ENCODE measurements at places on chromosomes 13 and 19.

GRCh38 chr13:94234738-94235137 is 244.7 kb downstream of the DCT start:
- no peak for DNase-seq

DNA sequence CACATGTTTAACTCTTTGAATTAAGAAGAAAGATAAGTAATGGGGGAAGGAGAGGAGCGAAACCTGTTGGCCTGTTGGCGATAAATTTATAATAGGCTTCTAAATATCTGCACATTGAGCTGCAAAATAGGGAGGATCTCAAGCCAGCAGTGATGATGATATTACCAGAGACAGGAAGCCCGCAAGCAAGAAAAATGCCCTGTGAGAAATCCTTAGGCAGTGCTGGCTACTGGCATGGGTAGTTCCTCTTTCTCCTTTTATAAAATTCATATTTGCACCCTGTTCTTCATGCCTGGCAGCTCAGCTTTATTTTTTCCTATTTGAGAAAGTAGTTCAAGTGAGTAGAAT is 858 bp upstream of the USP12 start:
- DNase-seq = no peak

GRCh38 chr19:52566121-52566520 is 4.0 kb upstream of the ZNF701 start:
- no peak for DNase-seq

GRCh38 chr13:33799950-33800592 is 17.9 kb upstream of the RFC3 start:
- peak; percentile 44 for DNase-seq

DNA sequence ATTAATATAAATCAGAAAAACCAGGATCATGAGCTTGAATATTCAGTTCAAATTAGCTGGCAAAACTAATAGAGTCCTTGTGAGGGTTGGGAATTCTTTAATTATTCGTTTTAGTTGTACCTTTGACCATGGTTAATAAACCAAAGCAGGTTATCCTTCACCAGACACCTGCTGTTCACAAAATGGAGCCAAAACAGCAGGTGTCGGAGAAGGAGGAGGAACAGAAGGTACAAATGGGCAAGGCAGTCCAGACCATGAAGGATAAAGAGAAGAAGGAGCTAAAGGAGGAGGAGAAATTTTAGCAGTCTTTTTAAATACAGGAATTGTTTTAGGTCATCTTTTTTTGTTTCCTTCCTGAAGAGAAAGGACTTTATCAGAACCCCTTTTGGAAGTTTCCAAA is 106.1 kb downstream of the NHLRC3 start:
- DNase-seq = no peak

DNA sequence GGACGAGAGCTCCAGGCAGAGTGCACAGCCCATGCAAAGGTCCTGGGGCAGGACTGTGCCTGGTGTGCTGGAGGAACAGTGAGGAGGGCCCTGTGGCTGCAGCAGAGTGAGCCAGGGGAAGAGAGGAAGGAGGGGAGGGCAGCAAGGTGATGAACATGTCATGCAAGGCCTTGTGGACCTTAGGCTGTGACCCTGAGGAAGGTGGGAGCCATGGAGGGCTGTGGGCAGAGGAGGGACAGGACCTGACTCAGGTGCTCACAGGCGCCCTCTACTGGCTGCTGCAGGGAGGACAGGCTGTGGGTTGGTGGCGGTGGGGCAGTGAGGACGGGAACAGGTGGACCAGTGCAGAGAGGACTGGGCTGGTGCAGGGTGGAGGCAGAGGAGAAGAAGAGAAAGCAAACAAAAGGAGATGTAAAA is 170.3 kb downstream of the PTPRS start:
- no peak for DNase-seq

GRCh38 chr13:110245416-110245899 is 61.5 kb downstream of the COL4A1 start:
- DNase-seq = no peak

GRCh38 chr13:102799426-102800144 is 666 bp downstream of the BIVM start:
- DNase-seq = peak; percentile 20

DNA sequence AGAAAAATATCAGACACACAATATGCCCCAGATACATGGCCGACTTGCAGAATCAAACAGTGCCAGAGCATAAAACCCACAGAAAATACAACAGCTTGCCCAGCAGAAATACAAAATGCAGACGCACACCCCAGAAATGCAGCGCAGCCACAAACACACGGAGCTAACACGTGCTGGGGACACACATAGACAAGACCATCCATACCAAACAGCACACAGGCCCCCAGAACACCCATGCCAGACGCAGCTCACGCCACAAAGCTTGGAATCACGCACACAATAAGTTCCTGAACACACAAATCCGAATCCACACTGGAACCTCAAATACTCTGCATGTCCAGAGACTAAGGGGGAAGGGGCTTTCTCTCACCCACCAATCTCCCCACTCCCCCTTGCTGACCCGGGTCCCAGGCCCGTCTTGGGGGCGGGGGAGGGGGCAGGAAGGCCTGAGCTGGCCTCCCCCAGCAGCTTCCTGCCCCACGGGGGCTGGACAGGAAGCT is 17.2 kb downstream of the CCDC97 start:
- no peak for DNase-seq

GRCh38 chr19:50717026-50717723 is 2.4 kb downstream of the SHANK1 start:
- DNase-seq = no peak

DNA sequence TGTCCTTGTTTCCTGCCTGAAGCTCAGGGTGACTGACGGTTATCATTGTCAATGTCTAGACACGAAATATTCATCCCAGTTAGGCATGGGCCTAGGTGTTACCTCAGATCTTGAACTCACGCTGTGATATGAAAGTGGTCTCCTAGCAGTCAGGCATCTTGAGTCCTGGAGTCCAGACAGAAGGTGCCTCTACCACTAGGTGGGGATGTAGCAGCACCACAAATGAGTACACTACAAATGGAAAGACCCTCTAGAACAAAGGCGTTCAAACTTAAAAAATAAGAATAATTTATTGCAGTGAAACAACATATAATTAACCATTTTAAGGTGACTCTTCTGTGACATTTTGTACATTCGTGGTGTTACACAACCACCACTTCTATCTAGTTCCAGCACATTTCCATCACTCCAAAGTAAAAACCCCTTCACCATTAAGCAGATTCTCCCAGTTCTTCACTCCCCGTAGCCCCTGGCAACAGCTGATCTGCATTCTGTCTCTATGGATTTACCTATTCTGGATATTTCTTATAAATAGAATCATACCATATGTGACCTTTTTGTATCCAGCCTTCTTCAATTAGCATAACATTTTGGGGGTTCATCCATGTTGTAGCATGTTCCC is 11.9 kb upstream of the FRY start:
- no peak for DNase-seq

- no peak for DNase-seq
Observed at GRCh38 chr13:55069746-55070145, 2041.1 kb downstream of the OLFM4 start.

- peak; percentile 65 for DNase-seq
Observed at GRCh38 chr19:15584541-15585115, 30.4 kb upstream of the CYP4F8 start.

DNA sequence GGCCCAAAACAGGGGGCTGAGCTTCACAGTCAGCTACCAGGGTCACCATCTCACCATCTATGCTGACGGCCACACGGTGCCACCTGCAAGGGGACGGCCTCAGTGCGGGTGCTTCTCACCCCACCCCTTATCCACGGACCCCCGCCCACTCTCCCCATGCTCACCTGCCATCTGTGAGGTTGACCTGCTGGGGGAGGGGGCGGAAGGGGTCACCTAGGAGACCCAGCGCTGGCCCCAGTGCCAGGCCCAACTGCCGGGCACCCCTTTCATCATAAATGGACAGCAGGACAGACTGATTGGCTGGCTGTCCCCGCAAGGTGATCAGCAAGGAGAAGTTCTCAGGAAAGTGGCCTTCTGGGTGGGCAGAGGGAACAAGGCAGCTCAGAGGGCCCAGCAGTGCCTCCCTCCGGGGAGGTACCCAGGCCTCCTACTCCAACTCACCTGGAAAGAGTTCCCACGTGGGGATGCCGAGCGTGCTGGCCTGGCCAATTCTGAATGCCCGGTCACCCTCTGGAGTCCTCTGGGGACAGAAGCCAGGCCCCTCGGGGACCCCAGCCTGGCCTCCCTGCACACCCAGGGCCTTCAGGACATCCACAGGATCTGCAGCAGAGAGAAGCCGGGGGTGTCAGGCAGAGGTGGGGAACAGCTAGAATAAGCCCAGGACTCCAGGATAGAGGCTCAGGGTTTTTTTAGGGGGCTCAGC is 4.5 kb downstream of the COL5A3 start:
- no peak for DNase-seq

GRCh38 chr13:36377826-36378468 is 31.8 kb upstream of the SPART start:
- DNase-seq = no peak

GRCh38 chr13:26976313-26976712 is 195.3 kb downstream of the USP12 start:
- no peak for DNase-seq

DNA sequence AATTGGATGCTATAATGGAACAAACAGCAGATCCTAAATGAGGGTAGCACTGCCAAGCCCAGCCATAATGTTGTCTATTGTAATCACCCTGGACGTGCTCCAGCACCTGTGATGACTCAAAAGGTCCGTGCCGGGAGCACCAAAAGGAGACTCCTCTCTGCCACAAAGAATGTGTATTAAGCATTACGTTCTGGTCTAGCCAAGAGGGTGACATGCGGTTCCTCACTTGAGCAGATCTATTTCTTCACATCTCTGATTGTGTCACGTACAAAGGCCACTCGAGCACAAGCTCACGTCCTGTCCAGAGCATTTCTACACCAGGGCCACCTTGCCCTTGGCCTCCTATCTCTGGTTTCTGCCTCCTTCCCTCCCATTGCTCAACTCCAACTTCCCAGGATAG is 219.9 kb upstream of the IRS2 start:
- DNase-seq = no peak

GRCh38 chr19:14267224-14267741 is 61.3 kb upstream of the ADGRL1 start:
- DNase-seq = no peak

DNA sequence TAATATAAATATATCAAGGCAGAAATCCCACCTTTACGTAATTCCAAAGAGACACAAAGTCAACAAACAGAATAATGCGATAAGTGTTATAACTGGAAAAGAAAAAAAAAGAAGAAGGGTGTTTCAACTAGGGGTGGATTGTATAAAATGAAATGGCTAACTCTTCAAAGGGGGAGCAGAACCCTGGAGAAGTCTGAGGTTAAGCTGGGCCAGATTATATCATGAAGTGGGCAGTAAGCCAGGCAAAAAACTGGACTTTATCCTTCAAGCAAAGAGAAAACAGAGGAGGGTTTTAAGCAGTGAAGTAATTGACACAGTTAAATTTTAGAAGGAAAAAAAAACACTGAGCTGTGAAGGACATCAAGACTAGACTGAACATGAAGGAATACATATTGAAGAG is 41.9 kb downstream of the TBC1D4 start:
- no peak for DNase-seq

All from amygdala (tissue), 56 donors.